SK-MEL-5 (cell line): ENCODE measurements at places on chromosomes 11 and 22.
A peak's percentile ranks its signal among the peaks of the same experiment; 100 is the strongest.

DNA sequence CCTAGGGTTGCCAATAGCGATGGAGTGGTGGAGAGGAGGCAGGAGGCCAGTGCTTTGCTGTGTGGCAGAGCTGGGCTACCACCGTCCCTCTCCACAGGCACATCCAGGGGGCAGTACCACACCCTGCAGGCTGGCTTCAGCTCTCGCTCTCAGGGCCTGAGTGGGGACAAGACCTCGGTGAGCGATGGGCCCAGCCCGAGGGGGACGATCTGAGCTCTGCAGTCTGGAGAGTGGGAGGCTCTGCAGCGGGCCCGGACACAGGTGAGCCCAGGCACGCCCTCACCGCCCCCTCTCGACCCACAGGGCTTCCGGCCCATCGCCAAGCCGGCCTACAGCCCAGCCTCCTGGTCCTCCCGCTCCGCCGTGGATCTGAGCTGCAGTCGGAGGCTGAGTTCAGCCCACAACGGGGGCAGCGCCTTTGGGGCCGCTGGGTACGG lies 2.5 kb downstream of the PKP3 start:
- no peak for DNase-seq

GRCh38 chr11:18594999-18595749 lies 4.4 kb upstream of the MISFA start:
- no peak for DNase-seq

DNA sequence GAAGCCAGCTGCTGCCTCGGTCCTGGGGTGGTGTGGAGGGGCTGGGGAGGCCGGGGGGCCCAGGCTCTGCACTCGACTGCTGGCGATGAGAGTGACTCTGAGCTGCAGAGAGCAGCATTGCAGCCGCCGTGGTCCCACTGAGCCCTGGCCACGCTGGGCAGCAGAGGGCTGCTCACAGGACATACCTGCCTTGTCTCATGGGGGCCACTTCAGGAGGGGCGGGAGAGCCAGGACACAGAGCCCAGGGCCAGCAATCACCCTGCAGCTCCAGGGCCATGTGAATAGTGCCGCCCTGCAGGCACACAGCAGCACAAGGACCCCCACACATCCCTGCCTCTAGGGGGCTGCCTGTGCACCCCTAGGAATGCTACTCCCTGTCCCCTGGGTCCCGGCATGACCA lies 147.0 kb downstream of the CRYBB2 start:
- no peak for DNase-seq

DNA sequence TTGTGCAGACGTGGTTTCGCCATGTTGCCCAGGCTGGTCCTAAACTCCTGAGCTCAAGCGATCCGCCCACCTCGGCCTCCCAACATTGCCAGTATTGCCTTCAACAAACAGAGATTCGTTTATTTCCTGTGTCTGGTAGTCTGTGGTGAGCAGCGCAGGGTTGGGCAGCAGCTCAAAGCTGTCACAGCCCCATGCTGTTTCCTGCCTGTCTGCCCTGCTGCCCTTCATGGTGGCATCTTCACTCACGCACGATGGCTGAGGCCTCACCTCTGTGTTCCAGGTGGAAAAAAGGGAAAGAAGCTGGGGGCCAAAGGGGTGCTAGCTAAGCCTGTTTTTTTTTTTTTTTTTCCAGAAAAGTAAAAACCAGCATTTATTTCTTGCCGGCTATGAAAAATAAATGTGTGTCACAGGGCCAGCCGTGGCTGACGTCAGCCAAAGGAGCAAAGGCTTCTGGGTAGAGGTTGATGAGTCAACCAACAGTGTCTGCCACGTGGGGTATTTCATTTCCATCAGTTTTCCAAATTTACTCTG lies 28.8 kb downstream of the TBC1D22A start:
- DNase-seq, result peak; percentile 30

DNA sequence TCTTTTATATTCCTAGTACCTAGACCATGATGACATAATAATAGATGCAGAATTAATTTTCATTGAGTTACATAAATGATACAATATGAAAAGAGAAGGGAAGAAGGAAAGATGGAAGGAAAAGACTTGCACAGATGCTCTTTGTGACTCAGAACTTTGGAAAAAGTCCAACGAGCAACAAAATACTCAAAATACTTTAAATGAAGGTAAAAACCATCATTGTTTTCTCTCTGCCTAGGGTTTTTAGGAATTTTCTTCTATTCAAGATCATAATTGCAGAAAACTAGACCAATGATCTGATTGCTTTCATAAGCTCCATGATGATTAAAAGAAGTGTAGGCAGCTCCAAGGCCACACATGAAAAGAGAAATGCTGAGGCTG lies 276.9 kb downstream of the KIRREL3 start:
- DNase-seq, result no peak

DNA sequence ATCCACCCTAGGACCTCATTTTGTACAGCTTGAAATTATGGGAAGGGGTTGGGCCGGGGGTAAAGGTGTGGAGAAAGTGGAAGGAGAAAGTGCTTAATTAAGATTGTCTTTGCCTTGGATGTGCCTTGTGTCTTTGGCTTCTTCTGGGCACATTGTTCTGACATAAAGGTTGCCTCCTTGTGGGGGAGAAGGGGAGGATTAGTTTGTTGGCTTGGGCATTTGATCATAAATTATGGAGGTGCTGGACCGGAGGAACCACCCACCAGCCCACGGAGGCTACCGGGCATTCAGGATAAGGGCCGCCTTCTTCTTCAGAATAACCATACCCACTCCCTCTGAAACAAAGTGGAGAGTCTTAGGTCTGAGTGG lies 1.3 kb downstream of the PAFAH1B2 start:
- DNase-seq, result peak; percentile 35

DNA sequence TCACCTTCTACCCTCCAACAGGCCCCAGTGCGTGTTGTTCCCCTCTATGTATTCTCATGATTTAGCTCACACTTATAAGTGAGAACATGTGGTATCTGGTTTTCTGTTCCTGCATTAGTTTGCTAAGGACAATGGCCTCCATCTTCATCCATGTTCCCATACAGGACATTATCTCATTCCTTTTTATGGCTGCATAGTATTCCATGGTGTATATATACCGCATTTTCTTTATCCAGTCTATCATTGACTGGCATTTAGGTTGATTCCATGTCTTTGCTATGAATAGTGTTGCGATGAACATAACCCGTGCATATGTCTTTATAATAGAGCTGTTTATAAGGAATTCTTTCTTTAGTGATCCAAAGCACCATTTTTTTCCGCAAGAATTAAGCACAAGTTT lies 28.5 kb upstream of the TLCD5 start:
- no peak for DNase-seq

GRCh38 chr11:73931039-73931645 lies 19.7 kb upstream of the DNAJB13 start:
- peak; percentile 96 for DNase-seq

DNA sequence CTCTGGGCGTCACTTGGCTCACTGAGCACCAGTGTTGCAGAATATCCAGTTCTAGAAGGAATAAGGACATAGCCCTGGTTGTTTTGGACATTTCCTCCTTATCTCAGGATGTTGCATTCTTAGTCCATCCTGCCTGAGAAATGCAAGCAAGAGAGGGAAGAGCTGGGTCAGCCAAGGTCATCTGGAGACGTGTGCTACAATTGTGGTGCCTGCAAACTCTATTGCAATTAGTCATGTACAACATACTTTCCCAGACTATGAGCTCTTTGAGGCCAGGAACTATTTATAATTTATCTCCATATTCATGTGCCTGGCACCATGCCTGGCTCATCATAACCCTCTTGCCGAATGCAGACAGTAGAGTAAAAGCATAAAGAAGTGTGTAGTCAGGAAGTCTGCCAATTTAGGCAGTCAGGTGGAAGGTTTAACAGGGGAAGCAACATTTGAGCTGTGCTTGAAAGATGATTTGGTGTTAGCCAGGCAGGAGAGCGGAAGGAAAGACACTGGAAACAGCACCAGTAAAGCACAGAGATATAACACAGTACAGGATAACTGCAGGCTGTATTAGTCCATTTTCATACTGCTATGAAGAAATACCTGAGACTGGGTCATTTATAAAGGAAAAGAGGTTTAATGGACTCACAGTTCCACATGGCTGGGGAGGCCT lies 129.4 kb upstream of the PAX6 start:
- no peak for DNase-seq

- DNase-seq, result no peak
Observed at GRCh38 chr11:71182791-71183677, 69.3 kb downstream of the SHANK2 start.

DNA sequence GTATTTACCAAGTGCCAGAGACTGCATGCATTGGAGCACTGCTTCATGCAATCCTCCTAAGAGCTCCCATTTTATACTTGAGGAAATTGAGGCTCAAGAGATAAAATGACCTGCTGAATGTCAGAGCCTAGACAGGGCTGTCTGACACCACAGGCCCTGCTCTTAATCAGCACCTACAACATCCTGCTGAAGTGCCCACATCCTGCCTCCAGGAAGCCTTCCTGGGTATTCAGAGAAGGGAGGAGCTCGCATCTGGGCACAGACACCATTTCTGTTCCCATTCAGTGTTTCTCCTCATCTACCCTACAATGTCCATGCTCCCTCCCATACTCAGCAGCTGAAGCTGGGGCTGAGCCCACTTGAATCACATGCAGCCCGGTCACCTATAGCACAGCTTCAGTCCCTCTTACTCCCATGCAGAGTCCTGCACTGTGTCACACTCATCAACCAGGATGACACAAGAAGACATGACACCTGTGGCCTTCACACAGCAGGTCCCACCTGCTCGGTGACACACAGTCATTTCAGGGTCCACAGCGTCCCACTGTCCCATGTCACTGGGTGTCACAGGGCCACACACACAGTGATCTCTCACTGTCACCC lies 53.1 kb downstream of the PDE2A start:
- no peak for DNase-seq

DNA sequence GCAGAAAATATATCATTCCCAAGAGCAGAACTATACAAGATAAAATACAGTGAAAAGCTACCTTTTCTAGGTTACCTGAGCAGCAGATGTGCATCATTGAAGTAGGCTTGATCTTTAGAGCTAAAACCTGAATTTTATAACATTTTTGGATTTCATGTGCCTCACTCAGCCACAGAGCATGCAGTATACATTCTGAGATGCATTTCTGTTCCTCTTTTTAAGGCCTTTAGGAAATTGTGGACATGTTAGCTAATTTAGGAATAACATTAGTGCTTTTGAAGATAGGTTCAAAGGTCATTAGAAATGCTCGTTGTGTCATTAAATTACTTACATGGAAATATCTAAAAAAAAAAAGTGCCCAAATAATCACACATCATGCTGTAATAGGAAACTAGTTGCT lies 230.6 kb upstream of the PDGFD start:
- no peak for DNase-seq

GRCh38 chr22:17782158-17782557 lies 7.9 kb upstream of the BID start:
- no peak for DNase-seq

DNA sequence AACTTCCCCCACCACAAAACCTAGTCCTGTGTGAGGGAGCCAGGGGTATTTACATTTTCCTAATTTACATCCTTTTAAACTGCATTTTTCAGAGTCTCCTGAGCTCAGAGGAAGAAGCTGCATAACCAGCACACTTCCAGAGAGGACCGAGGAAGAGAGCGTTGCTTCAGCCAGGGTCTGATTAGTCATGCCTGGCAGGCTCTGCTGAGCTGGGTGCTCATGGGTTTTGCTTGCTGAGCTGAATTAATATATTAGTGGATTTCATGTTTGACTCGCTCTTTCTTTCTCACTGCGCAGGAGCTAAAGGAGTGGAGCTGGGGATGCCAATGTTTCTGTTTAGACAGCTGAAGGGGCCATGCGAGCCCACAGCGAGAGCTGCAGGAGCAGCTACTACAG lies 539.3 kb upstream of the B3GAT1 start:
- DNase-seq, result no peak

DNA sequence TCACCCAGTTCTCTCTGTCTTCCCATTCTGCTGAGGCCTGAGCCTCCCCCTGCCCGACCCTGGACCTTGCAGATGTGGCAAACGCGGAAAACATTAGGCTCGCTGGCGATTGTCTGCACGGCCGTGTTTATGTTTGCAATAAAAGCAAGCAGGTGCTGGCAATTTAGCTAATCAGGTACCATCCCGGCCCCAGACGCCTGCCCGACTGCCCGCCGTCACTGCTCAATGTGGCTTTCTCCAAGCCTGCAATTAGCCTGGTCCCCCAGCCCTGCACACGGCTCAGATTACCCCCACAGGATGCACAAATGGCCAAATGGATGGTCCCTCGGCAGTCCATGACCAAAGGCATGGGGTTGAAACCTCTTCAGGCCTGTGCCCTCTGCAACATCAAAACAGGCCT lies 259.7 kb downstream of the MN1 start:
- DNase-seq, result no peak

DNA sequence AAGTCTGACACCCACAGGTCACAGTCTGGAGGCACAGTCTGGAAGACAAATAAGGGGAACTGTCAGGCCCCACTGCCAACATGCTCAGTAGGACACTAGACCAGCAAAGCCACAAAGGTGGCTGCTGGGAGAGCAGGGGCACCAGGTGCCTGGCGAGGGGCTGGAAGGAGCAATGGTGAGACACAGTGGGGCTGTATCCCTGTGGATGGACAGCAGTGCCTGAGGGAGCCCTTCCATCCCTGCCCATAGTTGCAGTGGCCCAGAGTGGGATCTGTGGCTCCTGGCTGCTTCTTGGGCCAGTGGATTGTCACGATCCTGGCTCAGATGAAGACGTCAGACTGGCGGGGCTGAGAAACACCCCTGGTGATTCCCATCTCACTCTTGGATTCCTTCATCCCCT lies 154.6 kb downstream of the DSCAML1 start:
- no peak for DNase-seq

GRCh38 chr11:118621071-118621783 lies 13.8 kb downstream of the PHLDB1 start:
- DNase-seq, result peak; percentile 83

GRCh38 chr11:72525466-72525865 lies 91.1 kb upstream of the CLPB start:
- no peak for DNase-seq

- DNase-seq, result no peak
Observed at GRCh38 chr11:32779136-32779535, 15.3 kb downstream of the CCDC73 start.

DNA sequence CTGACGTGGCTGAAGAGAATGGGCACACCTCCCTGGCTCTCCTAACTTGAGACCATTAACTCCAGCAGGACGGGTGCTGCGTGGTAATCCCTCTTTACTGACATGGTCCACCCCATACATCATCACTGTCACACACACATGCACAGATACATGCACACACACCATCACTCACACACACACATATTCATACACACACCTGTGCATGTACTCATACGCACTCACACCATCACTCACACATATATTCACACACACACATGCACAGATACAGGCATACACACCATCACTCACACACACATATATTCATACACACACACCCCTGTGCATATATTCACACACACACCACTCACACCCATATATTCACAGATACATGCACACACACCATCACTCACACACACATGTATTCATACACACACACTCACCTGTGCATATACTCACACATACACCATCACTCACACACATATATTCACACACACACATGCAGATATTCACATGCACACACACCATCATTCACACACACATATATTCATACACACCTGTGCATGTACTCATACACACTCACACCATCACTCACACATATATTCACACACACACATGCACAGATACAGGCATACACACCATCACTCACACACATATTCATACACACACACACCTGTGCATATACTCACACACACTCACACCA lies 74.8 kb downstream of the EFCAB6 start:
- no peak for DNase-seq
